ENCODE measurements at places on chromosomes 5 and 9. TPM values are rescaled to one million over a fixed set of nuclear protein-coding genes. Genes with fewer than 3 reads are reported as not detected.

PCDHB13 gene
- total RNA-seq: not detected

DBH gene
- 0.08 TPM for total RNA-seq

HCN1 gene
- total RNA-seq: not detected

SGCD gene
- total RNA-seq: 0.32 TPM

CCL28 gene
- total RNA-seq: 13.9 TPM

- no peak for DNase-seq
These were observed 178.9 kb downstream of the NMUR2 start for GRCh38 chr5:152226191-152226590.

DNA sequence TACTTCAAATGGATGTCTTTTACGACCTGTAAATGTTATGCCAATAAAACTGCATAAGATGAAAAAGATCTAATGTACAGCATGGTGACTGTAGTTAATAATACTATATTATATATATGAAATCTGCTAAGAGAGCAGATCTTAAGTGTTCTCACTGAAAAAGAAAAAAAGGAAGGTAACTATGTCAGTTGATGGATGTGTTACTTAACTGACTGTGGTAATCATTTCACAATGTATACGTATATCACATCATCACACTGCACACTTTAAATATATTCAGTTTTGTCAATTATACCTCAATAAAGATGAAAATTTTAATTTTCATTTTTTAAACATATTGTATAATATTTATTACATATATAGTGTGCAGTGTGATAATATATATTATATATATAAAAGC, 31.9 kb downstream of the THBS4 start:
- DNase-seq: no peak

DNA sequence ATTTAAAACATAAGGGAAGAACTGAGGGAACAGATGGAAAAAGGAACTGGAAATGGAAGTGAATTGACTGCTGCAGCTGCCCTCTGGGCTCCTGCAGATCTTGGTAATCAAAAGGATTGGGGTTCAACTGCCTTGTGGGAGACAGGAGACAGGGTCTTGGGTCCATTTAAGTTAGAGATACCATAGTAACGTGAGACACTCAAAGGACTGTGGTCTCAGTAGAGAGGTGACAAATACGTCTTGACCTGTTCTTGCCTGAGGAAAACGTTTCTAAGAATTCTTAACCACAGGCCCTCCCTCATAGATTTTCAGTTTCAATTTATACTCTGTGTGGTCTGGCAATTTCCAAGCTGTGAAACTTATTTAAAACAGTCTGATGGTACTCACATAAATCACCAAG, 100.8 kb upstream of the DHFR start:
- DNase-seq: peak; percentile 37

DNA sequence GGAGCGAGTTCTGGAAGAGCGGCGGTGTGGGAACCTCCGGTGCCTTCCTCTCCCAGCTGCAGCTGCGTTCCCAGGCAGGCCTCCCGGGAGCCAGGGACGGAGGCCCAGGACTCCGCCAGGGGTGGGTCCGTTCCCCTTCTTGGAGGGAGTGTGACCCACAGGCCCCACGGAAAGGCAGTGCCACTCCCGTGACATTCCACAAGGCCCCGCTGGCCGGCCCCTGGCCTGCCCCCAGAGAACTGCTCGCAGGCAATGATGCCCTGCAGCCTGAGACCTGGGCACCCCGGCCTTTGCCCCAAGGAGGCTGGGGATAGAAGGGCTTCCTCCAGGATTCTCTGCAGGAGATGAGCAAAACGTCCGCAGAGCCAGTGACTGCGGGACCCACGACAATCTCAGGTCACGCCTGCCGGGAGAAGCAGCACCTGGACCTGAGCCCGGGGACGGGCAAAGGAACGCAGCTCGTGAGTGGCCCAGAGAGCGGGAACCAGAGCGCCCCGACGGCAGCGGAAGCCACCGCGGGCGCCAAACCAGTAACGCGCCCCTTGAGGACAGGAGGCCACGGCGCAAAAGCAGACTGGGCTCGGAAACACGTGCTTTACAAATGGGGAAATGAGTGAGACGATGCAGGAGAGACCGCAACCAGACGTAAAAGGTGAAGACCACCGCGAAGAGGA, 9.3 kb downstream of the OBP2B start:
- DNase-seq: no peak

GRCh38 chr5:140631831-140632365, 1.1 kb downstream of the CD14 start:
- no peak for DNase-seq

GRCh38 chr9:37582548-37583157, 6.5 kb upstream of the FBXO10 start:
- DNase-seq: peak; percentile 36

GRCh38 chr5:415928-416635, 26.9 kb upstream of the EXOC3 start:
- no peak for DNase-seq

GRCh38 chr5:78779262-78779661, 130.7 kb upstream of the LHFPL2 start:
- DNase-seq: no peak

GRCh38 chr5:72415616-72416325, 91.4 kb downstream of the ZNF366 start:
- DNase-seq: no peak

DNA sequence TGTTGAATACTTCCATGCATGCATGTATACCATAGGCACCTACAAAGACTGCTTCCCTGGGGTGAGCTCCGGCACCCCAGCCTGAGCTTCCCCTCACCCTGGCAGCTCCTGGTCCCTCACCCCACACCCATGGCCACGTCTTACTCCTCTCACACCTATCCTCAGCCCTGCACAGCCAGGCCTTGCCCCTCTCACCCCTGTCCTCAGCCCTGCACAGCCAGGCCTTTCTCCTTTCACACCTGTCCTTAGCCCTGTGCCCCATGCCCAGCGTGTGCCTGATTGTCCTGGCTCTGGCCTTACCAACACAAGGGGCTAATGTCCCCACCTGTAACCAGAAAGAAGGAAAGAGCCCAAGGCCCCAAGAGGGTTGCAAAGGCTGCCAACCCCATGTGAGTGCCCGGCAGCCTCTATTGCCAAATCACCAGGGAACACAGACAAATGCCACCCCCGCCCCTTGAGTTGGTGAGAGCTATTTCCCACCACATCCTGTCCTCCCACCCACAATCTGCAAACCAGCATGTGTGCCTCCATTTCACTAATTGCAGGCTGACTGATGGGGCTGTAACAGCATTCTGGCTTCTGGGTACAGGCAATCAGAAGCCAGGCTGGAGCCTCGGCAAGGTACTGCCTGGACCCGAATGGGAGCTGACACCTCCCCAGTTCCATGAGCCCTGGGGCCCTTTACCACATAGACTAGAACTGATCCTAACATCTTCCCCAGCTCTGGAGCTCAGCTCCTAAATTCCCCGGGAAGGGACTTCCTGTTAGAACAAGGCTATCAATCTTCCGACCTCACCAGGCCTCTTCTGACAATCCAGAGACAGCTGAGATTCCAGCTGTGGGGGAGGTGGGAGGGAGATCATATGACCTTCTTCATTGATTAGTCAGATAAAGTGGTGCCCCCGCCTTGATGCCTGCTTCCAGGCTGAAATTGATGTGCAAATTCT, 78.2 kb downstream of the FAM114A2 start:
- DNase-seq: no peak

DNA sequence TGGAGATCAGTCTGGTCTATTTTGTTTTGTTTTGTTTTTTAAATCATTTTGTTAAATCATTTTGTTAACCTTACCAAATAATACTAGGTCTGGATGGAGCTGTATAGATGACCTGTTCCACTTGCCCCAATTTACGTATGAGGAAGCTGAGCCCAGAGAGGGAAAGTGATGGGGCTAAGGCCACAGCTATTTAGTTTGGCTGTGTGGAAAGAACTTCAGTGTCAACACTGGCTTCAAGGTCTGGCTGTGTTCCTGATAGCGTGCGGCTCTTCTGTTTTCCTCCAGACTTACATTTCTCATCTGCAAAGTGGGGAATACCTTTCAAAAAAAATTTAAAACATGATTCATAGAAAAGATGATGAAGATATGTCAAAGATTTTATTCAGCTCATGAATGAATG, 112.5 kb downstream of the PTTG1 start:
- DNase-seq: no peak

DNA sequence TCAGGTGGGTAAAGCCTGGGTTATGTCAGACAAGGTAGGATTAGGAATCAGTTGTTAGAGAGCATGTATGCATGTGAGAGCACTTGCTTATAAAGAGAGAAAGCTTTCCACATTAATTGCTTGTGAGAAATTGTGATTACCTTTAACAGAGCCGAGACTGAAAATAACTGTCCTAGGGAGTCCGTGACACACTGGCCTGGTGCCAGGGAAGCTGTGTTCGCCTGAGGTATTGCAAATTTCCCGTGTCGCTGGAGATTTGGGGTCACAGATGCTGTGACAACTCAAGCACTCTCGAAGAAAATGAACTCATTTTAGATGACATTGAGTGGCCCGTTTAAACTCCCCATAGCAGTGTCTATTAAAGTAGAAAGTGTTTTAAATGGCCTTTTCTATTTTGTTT, 9.6 kb downstream of the SLC1A1 start:
- DNase-seq: no peak

DNA sequence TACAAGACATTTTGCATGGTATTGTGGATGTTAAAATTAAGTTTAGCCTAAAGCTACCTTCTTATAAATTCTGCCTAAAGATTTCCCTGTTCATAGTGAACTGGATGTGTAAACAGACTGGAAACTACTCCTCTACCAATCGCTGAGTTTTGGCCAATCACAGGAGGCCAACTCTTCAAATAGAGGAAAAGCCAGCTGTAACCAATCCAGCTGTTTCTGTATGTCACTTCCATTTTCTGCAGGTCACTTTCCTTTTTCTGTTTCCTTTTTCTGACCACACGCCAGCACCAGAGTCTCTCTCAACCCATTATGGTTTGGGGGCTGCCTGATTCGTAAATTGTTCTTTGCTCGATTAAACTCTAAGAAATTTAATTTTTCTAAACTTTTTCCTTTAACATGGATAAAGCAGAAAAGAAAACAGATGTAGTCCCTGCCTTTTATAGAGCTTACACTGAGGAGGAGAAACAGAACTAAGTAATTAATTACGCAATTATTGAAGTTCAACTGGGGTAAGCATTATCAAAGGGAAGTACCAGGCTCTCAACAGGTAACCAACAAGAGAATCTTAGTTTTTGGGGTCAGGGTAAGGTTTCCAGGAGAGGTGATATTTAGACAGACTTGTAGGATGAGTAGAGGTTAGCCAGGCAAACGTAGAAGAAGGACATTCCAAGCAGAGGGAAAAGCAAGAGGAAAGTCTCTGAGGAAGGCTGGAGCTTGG, 27.7 kb downstream of the RANBP3L start:
- no peak for DNase-seq

DNA sequence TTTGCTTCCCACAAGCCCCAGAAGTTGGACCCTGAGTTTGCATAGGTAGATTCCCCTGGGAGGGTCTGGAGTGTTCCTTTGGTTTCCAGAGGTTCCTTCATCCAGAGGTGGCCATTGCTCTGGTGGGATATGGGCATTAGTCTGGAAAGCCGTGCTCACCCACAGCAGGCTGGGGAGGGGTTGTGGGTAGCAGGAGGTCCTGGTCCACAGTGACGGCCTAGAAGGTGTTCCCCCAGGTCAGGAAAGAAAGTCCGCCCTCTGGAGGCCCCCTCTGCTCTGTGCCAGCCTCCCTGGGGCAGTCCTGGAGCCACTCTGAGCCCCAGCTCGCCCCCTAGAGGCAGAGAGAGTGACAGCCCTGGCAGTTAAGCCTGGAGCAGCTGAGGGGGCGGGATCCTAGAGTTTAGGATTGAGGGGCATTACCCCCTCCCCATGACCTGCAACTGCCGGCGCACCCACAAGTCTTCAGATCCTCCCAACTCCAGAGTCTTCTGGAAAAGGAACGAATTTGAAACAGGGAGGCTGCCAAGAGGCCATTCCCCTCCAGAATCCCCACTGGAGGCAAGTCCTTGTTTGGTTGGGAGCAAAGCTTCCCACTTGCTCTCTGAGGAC, 36.8 kb downstream of the NDST1 start:
- peak; percentile 48 for DNase-seq

DNA sequence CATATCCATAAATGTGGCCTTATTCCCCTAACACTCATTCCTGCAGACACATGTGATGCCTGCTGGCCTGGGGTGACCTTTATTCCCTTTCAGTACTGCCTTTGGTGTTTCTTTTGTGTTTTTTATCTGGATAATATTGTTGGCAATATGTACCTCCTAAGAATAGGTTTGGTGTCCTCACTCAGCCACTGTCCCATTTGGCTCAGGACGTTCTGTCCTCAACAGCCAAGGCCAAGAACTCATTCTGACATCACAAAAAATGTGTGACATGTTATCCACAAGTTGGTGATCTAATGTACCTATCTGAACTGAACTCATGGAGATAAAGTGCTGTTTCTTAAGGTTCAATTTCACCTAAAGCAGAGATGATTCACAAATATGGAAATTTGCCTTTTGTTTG, 142.9 kb upstream of the GRAMD2B start:
- no peak for DNase-seq

- DNase-seq: no peak
These were observed 17.7 kb downstream of the TXNDC8 start for GRCh38 chr9:110319781-110320492.

GRCh38 chr5:61339764-61340163, 7.7 kb downstream of the ZSWIM6 start:
- DNase-seq: no peak
